AG04449 (cell line): ENCODE measurements at places on chromosomes 3 and 15.

DNA sequence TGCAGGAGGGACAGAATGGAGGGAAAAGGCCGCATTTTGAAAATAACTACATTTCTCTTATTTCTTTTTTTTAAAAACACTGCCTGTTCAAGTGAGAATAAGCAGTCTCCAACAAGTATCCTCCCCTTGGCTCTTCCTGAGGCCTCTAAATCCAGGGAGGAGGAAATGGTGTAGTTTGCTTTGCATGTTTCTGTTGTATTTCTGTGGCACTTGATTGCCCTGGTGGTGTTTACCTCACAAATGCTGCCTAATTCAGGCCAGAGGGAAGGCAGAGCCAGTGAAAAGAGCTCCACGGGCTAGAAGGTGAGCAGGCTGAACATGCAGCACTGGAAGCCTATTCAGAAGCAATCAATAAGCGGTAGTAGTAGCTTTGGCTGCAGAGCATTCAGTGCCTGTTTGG lies 149.3 kb upstream of the ATP11B start:
- no peak for DNase-seq

GRCh38 chr3:186277268-186277909 lies 84.6 kb downstream of the DGKG start:
- DNase-seq: no peak

- no peak for DNase-seq
These were observed 22.6 kb downstream of the ALPK3 start for GRCh38 chr15:84839714-84840113.

DNA sequence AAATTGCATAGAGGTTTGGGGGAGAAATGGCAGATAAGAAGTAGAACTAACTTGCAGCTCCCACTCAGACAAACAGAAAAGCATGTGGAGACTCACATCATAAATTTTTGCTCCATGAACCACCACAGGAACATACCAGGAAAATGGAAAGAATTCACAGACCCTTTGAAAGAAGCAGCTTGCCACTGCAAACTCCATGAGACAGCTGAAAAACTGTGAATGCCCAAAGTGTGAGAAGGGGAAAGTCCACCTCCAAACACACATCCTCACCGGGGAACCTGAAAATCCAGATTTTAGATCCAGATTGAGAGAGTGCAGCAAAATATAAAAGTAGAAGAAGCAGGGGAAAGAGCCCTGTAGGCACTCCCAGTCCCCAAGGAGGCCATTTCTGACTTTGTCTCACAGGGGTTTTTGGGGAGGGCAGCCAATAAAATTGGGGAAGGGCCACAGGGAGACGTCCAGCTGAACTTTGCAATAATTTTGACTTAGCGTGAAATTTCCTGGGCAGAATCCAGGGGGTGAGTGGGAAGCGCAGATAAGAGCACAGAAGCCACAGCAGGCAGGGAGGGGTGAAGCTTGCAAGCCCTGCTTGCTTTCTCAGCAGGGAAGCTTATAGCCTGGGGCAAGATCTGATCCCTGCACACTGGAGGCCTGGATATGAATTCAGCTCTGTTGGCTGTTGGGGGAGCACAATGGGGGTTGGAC lies 183.4 kb upstream of the UBE2E2 start:
- DNase-seq: no peak

DNA sequence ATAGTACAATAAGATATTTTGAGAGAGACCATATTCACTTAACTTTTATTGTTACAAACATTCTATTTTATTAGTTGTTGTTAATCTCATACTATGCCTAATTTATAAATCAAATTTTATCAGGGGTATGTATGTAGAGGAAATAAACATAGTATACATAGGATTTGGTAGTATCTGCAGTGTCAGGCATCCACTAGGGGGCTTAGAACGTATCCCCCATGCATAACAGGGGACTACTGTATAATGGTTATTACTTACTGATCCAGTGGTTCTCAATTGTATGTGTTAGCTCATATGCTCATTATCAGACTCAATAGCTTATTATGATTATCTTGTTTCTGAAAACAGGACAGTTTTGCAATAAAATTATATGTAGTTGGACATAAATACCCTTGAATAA lies 27.6 kb downstream of the CMC1 start:
- DNase-seq: no peak

DNA sequence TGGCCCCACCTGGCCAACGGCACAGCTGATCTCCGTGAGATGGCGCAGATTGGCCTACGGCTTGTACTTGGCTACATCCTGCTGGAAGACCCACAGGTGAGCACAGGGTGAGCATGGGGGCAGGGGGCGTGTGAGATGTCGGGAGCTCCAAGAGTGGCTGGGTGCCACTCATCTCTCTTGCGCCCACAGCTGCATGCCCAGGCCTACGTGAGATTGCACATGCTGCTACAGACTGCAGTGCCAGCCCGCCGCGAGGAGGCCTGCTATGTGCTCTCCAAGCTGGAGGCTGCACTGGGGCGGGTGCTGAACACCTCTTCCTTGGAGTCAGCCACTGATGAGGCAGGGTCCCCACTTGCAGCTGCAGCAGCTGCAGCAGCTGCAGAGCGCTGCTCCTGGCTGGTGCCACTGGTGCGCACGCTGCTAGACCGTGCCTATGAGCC lies 22.3 kb downstream of the NBEAL2 start:
- no peak for DNase-seq

DNA sequence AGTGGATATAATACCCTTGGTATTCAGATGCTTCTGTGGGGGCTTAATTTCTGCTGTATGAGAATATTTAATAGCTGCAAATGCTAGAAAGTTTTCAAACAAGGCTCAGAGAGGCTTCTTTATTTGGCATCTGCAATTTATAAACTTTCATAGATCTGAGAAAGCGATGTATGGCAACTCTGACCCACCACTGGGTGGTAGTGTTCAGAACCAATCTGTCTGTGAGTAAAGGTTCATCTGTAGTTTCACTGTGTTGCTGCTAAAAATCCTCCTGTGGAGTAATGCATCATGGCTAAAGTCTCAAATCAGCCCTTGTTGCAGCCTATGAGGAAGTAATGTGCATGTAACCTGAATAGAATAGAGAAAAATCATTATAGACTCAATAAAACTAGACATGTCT lies 47.4 kb downstream of the CLSTN2 start:
- no peak for DNase-seq

GRCh38 chr3:55483196-55484095 lies 3.7 kb downstream of the WNT5A start:
- no peak for DNase-seq

DNA sequence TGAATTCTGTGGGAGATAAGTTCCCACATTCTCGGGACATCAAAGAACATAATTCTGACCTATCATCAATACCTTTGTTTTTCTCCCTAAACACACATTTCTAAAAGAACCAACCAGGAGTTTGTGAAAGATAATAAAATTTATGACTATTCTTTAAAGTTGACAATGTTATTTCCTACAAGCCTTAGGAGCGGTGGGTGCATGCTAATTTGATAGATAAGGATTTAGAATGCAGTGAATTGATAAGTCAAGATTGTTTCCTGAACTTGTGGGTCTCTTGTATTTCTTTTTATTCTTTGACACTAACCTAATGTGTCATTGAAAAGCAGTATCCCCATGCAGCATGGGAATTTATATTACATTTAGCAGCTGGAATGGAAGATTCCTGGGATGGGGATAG lies 10.3 kb upstream of the UBE2E2 start:
- no peak for DNase-seq

GRCh38 chr3:140941090-140941433 lies 574 bp upstream of the SLC25A36 start:
- DNase-seq: no peak

- DNase-seq: no peak
These were observed 9.7 kb downstream of the MEIS2 start for GRCh38 chr15:37090543-37091175.

DNA sequence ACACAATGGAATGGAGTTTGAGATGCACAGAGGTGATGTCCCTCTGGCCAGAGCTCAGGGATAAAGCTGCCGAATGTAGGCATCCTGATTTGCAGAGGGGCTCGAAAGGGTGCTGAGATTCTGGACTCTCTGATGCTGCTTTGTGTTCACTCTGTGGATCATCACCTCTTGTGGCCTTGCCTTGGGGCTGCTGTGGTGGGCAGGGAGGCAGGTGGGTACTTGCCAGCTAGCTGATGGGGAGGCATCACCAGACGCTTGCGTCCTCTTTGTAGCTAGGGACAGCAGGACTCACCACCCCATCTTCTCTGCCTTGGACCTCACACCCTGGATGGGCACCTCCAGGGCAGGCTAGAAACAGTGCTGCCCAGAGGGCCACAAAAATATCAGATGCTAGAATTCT lies 14.6 kb upstream of the RASGRF1 start:
- no peak for DNase-seq

DNA sequence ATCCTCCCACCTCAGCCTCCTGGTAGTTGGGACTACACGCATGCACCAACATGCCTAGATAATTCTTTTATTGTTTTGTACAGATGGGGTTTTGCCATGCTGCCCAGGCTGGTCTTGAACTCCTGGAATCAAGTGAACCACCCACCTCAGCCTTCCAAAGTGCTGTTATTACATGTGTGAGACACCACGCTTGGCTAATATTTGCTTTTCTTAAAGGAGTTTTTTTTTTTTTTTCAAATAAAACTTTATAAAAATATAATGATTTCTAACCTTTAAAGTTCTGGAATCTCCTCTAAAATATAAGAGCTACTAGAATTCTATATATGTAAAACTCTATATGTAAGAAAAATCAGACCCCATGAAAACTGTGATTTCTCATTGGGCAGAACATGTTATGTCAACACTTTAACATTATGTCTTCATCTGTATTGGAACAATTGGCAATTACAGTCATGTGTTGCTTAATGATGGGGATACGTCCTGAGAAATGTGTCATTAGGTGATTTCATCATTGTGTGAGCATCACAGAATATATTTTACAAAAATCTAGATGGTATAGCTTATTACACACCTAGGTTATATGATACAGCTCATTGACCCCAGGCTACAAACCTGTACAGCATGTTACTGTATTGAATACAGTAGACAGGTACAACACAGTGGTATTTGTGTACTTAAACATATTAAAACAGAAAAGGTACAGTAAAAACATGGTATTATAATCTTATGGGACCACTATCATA lies 377.0 kb downstream of the PLCL2 start:
- DNase-seq: no peak

GRCh38 chr15:70088455-70088854 lies 9.3 kb downstream of the TLE3 start:
- DNase-seq: no peak

GRCh38 chr3:23484386-23484785 lies 281.3 kb downstream of the UBE2E2 start:
- no peak for DNase-seq

DNA sequence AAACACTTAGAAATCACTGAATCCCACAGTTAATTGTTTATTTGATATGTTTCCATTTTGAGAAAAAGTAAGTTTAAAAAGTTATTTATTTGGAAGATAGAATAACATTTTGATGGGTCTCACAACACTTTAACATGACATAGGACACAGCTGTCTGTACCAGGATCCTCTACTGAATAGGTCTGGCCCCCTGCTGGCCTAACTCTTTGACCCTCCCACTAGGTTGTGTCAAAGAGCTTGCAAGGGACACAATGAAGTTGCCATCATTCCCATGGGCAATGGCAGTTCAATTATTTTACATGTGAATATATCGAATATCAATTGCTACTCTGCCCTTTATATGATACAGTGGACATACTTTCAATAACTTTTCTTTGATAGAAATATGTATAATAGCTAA lies 138.9 kb downstream of the EPHA3 start:
- DNase-seq: no peak

DNA sequence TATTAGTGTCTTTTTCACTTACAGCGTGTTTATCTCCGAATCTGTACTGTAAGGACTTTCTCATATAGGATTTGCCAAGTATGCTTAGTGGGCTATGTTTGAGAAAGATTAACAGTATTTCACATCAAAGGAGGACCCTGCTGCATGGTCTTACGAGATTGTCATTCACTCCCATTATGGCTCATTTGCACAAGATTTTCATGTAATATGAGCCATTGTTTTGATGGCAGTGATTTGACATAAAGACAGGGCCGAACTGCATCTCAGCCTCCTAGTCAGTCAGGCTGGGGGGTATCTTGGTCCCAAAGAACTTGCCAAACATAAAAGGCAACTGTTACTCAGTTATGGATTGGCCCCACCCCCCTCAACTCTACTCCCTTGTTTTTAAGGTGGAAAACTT lies 205.9 kb downstream of the ZIC1 start:
- no peak for DNase-seq

DNA sequence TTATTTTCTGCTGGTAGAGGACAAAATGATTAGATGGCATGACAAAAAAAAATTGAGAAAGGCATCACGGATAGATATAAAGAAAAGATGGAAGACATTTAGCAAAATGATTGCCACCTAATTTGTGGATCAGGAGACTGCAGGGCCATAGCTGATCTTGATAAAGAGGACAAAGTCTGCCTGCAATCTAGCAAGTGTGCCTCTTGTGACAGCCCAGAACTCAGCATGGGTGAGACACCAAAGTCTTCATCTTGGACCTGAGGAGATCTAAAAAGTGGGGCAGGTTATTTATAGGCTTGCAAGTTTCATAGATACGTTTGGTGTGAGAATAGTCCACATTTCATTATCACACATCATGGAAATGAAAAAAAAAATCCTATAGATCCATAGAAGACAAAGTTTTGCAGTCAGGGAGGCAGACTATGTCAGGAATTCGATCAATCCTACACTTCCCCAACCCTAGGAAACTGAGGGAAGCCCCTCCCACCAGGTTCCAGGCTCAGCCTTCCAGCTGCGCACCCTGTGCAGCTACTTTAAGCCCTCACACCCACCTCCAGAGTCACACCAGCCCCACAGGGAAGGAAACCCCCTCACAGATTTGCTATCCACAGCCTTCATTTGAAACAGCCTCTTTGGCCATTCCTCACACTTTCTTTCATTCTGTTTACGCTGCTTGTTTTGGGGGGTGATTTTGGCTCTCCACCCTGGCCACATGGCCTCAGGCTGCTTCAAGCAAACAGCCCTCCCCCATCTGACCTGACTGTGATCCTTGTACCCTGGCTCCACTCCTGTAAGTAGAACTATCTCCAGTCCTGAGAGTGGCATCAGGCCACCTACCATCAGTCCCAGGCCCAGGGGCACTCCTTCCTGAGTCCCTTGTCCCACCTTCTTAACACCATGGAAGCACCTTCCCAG lies 28.1 kb upstream of the KLHL6 start:
- DNase-seq: no peak

GRCh38 chr3:56974247-56974930 lies 86.1 kb upstream of the SPATA12 start:
- DNase-seq: no peak

- DNase-seq: no peak
These were observed 20.2 kb downstream of the ICE2 start for GRCh38 chr15:60458721-60459120.

- DNase-seq: no peak
These were observed 1.3 kb downstream of the CAMK2N2 start for GRCh38 chr3:184259878-184260723.

DNA sequence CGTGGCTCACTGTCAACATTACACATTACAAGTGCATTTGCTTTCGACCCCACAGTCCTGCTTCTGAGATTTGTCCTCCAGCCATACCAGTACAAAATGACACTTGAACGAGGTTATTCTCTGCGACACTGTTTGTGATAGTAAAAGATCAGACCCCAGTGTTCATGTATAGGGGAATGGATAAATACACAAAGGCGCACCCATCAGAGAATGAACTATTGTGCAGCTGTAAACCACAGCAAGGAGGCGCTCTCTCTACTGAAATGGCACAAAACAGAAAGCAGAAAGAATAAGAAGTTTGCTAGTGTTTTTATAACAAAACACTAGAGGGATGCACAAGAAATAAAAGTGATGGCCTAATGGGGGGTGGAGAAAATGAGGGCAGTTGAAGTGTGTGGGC lies 4.9 kb upstream of the CHSY1 start:
- DNase-seq: no peak
